Thyroid gland (tissue), 4 donors: ENCODE measurements at places on chromosomes 5 and 9.

- peak; percentile 86 for DNase-seq
Measured at GRCh38 chr9:88742483-88742882, 207.5 kb downstream of the NXNL2 start.

GRCh38 chr5:180291234-180291940 is 496 bp downstream of the MAPK9 start:
- DNase-seq = peak; percentile 21

GRCh38 chr9:84502066-84502465 is 161.5 kb upstream of the SLC28A3 start:
- no peak for DNase-seq

- DNase-seq = no peak
Measured at GRCh38 chr5:27252911-27253310, 214.5 kb upstream of the CDH9 start.
